CD4-positive, alpha-beta T cell treated with Interleukin-4 for 1 hour (primary cell): ENCODE measurements at places on chromosomes 6 and 20.

- DNase-seq = no peak
Observed at GRCh38 chr6:35626401-35626800, 62.3 kb downstream of the FKBP5 start.

DNA sequence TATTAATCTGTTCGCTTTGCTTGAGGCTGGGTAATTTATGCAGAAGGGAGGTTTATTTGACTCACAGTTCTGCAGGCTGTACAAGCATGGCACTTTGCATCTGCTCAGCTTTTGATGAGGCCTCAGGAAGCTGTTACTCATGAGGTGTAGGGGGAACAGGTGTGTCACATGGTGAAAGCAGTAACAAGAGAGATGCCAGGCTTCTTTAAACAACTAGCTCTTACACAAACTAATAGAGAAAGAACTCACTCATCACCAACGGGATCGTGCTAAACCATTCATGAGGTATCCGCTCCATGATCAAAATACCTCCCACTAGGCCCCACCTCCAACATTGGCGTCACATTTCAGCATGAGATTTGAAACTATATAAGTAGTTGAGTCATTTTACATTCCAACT is 34.4 kb upstream of the GCLC start:
- no peak for DNase-seq

DNA sequence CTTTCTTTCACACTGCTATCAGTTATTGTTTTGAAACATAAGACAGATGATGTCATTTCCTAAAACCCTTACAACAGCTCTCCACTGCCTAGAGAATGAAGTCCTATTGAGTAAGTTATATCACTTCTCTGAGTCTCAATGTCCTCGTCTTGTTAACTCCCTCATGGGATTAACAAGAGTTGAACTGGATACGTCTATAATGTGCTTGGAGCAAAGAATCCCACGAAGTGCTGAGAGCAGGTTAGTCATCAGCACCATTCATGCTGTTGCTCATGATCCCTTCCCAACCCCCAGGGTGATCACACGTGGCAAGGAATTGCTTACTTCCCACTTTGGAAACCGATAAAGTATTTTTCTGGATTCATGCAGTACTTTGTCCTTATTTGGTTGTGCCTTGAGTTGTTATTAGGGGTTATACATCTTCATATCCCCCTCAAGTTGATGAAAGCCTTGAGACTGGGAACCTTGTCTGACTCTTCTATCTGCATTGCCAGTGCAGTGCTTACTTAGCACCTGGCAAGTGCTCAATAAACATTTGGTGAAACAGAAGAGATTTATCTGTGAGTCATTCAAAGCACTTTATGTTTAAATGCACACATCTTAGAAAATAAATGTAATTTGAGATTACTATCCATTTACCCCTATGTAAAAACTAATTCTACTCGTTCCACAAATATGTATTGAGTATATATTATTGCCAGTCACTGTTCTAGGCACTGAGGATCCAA is 487.5 kb downstream of the EPM2A start:
- DNase-seq = no peak

DNA sequence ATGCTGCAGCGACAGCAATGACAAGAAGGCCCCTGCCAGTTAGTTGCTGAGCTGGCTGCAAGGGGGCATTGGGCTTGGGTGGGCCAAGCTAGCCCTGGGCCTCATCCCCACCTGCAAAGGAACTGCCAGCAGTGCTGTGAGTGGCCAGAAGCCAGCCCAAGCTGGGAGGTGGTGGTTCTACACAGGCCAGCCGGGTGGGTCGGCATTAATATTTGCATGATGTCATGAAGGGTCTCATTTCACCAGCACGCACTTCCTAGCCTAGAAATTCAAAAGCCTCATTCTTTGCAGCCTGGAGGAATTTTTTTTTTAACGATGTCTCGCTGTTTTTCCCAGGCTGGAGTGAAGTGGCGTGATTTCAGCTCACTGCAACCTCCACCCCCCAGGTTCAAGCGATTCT is 62.0 kb downstream of the IYD start:
- no peak for DNase-seq

GRCh38 chr6:163867518-163868292 is 453.2 kb downstream of the QKI start:
- no peak for DNase-seq

GRCh38 chr20:10832141-10832540 is 158.3 kb upstream of the JAG1 start:
- no peak for DNase-seq

DNA sequence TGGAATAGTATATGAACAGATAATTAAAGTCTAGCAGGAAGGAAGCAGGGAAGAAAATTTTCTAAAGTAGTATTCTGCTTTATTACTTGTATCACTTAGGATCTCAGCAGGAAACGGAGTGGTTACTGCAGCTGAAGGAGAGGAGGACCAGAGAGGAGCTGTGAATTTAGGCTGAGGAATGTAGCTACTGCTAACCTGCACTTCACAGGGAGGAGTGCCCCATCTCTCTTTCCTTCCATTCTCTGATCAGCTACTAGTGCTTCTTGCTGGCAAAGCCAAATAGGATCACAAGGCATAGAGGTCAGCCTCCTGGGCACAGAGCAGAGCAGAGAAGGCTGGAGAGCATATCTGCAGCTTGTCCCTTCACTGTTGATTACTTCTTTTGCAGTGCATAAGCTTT is 205.3 kb upstream of the ASCC3 start:
- no peak for DNase-seq

- DNase-seq = no peak
Observed at GRCh38 chr20:54043076-54043967, 27.1 kb downstream of the BCAS1 start.

DNA sequence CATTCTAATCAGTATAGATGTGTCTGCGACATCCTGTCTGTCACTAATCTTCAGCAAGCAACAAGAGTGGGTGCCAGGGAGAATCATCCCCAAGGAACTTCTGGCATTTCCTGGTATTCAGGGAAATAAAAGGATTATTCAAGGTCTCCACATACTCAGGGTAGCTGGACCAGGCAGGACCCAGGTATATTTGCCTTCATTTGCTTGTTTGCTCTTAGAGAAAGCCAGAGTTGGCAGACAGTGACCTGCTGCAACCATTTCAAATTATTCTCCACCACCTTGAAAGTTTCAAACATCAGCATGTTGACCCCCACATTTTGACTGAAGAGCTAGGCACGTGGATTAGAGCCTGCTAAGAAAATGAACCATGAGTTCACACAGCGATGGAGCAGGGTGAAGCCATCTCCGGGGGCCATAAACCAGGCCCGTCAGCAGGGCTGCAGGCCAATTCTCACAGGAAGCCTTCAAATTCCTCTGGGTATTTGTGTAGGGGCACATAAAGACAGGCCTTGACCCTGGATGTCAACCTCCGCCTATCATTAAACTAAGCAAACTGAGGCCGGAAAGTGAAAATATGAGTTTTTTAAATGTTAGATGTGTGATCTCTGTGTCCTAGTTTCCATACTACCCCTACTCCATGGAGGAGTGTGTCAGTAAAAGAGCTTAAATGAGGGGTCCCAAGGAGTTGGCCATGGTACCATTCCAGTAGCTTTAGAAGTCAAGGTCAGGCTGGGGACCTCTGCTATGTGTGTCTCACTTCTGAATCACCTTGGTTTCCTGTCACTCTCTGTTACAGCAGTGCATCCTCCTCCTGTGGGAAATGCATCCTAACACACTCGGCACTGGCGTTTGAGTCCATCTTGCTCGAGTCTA is 32.9 kb downstream of the TRAM2 start:
- no peak for DNase-seq

DNA sequence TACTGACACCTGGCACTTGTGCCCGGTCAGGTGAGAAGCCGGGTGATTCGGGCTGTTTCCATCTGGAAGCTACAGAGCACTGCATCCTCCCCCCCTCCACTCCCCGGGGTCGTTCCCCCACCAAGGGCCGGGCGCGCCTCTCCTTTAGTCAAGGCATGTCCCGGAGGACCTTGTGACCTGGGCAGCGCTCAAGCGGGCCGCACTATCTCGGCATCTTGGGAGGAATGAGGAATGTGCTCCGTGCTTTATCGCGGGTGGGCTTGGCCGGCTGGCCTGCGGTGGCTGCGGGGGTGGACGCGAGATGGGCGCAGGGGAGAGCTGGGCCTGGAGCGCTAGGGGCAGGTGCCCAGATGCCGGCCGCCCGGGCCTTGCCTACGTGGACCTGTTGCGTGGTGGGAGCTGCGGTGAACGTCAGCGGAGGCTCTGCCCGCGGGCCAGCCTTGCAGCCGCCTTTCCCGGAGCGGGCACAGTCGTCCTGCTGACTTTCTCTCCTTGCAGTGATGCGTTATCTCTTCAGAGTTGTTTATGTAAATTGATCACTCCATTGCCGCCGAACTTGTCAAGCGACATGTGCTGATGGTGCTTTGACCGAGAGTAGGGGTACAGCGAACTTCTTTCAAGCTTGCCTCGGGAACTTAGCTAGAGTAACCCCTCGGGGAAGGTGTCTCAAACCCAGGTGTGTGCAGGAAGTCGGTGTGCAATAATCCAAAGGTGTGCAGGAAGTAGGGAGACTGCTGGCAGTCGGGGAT is 1.1 kb downstream of the LRRC1 start:
- no peak for DNase-seq

DNA sequence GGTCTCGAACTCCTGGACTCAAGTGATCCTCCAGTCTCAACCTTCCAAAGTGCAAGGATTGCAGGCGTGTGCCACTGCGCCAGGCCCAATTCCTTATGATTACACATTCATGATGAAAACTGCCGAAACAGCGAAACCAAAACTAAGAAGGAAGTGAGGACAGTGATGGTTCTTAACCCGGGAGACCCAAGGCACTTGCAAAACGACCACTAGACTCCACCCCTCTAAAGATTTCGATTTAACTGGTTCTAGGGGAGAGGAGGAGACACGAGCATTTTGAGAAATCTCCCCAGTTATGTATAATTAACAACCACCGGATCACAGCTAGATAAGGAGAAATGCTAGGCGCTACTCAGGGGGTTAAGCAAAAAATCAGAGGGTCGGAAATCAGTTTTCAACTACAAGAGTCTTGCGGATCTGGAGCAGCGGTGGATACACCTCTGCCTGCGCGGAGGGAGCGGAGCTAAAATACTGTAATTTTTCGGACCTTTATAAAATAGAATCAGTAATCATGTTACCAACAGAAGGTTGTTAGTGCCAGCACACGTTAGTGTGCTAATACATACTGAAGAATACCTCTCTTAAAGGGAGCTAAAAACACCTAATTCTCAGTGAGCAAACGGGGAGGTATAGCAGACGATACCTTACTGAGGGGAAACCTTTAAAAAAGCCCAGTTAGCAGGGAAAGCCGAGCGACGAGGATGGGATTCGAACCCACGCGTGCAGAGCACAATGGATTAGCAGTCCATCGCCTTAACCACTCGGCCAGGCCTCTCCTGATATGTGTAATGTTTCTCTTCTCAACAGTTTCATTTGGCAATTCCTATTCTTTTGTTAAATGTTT is 60.0 kb upstream of the BTN3A2 start:
- DNase-seq = peak; percentile 87

GRCh38 chr6:137349856-137350830 is 131.0 kb upstream of the IFNGR1 start:
- DNase-seq = no peak

- no peak for DNase-seq
Observed at GRCh38 chr20:5784735-5785134, 34.5 kb downstream of the SHLD1 start.

DNA sequence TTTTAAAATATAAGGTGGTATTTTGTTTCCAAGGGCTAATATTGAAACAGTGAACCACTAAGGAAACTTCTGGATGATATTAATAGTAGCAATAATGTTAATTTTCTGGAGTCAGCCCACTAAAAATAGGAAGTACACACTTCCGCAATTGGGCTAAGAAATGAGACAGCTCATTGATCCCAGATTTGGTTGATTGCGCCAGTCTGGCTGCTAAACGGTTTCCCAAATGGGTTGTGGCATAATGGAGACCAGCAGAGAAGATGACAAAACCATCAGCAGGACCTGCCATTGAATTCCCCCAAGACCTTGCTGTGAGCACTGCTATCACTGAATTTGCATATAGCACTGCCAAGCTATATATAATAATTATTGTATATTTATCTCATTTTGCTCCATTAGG is 71.2 kb upstream of the SGK1 start:
- DNase-seq = peak; percentile 58
